ENCODE measurements at places on chromosomes 5 and 9. TPM values are rescaled to one million over a fixed set of nuclear protein-coding genes. Genes with fewer than 3 reads are reported as not detected.

Gene INSYN2B
- total RNA-seq, result 4.0 TPM

Gene PCDHGA5
- 0.98 TPM for total RNA-seq

Gene EIF4E1B
- total RNA-seq, result not detected

Gene CORO2A
- 0.15 TPM for total RNA-seq

Gene DOLPP1
- 5.1 TPM for total RNA-seq

Gene PRELID2
- 15.6 TPM for total RNA-seq

Gene PLPP7
- 11.4 TPM for total RNA-seq

Gene ST6GALNAC4
- 22.9 TPM for total RNA-seq

Gene POU5F2
- 0.45 TPM for total RNA-seq

Gene FOXI1
- not detected for total RNA-seq

Gene NTNG2
- total RNA-seq, result 1.5 TPM

Gene C9
- 1.4 TPM for total RNA-seq

Gene SLC4A9
- total RNA-seq, result not detected

Gene SHISAL2B
- total RNA-seq, result not detected

Gene KIF24
- total RNA-seq, result 0.68 TPM

Gene SLC36A2
- total RNA-seq, result not detected

Gene GKAP1
- total RNA-seq, result 0.35 TPM

Gene CCNI2
- not detected for total RNA-seq

Gene PCDHA7
- total RNA-seq, result 1.5 TPM

Measured in smooth muscle cell of the coronary artery (primary cell).